ENCODE measurements at places on chromosomes 6 and 20. TPM values are rescaled to one million over a fixed set of nuclear protein-coding genes. Genes with fewer than 3 reads are reported as not detected.

Gene SPATA25
- total RNA-seq = 0.53 TPM

Gene TFAP2D
- total RNA-seq = not detected

Gene ANKRD6
- total RNA-seq = 9.6 TPM

Gene ZNF337
- 15.5 TPM for total RNA-seq

Gene ERVFRD-1
- not detected for total RNA-seq

Gene MAK
- 0.15 TPM for total RNA-seq

Gene MUC21
- not detected for total RNA-seq

Gene SLC17A1
- total RNA-seq = not detected

- DNase-seq = no peak
These were observed 124.3 kb upstream of the MLIP start for GRCh38 chr6:53986721-53987521.

DNA sequence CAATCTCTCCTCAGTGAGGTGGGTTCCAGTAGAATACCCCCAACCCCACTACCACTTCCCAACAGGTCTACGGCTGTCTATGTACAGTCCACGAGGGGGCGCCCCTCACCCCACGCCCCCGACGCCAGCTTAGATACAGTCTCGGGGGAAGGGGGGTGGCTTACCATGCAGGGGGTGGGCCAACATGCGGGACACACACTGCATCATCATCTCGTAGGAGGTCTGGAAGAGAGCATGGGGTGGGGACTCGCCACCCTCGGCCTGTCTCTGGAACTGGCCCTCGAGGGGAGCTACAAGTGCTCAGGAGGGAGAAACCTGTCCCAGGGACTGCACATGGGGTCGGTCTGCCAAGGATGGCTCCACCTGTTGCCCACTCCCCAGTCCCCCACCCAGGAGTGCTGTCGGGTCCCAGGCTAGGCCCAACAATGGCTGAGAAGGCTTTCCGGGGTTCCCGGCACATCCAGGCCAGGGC is 8.5 kb downstream of the MTCH1 start:
- no peak for DNase-seq

DNA sequence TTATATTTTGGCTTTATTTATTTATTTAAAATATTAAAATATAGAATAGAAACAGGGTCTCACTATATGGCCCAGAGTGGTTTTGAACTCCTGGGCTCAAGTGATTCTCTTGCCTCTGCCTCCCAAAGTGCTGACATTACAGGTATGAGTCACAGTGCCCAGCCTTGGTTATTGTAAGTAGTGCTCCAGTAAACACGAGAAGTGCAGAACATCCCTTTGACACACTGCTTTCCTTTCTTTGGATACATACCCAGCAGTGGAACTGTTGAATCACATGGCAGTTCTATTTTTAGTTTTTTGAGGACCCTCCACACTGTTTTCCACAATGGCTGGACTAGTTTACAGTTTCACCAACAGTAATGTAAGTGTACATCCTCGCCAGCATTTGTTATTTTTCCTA is 203.9 kb downstream of the PHF3 start:
- no peak for DNase-seq

- DNase-seq = no peak
These were observed 978 bp downstream of the AURKA start for GRCh38 chr20:56391037-56391436.

- DNase-seq = no peak
These were observed 76.5 kb downstream of the QKI start for GRCh38 chr6:163490826-163491577.

DNA sequence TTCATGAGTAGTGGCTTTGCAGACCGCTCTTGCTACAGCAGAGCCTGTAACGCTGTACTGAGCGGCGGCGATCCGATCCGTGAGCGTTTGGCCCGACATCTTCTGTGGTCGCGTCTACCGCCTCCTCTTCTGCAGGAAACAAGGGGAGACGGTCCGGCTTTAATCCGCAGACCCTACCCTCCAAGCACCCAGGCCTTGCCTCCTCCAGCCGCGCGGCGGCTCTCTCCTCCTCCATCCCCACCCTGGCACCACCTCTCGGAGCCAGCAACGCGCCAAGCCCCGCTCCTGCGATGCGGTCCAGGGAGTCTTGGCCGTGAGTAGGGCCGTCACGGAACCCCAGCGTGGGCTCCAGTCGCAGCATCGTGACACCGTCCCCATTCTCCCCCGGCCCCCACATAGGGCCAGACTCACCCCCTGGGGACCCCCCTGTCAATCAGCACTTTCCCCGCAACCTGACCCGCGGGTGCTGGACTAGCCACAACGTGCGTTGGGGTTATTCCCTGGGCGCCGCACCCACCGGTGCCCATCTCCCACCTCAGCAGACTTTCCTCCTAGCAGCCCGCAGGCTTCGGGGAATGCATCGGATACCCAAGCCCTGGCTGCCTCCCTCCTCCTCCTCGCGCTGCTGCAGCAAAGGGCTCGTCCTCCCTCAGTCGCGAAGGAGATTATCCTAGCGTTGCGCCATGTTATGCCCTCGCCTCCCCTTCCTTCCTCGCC is 914 bp downstream of the SNAP91 start:
- DNase-seq = no peak

GRCh38 chr20:44537993-44538392 is 16.1 kb upstream of the SERINC3 start:
- no peak for DNase-seq

DNA sequence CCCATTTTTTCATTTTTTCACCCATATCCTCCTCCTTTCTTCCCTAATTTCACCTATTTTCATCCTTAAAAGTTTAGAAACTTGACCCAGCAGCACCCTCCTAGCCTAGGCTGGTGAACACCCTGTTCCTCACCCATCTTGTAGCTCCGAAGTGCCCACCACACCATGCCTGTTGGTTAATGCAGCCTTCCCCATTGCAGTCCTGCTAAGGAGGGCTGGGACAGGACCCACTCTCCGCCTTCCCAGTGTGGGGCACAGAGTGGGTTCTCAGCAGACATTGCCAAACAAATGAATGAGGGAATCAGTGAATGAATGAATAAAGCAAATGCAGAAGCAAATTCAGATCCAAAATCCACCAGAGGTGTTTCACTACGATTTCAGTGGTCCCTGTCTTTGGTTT is 45.7 kb downstream of the CTCFL start:
- DNase-seq = peak; percentile 9

DNA sequence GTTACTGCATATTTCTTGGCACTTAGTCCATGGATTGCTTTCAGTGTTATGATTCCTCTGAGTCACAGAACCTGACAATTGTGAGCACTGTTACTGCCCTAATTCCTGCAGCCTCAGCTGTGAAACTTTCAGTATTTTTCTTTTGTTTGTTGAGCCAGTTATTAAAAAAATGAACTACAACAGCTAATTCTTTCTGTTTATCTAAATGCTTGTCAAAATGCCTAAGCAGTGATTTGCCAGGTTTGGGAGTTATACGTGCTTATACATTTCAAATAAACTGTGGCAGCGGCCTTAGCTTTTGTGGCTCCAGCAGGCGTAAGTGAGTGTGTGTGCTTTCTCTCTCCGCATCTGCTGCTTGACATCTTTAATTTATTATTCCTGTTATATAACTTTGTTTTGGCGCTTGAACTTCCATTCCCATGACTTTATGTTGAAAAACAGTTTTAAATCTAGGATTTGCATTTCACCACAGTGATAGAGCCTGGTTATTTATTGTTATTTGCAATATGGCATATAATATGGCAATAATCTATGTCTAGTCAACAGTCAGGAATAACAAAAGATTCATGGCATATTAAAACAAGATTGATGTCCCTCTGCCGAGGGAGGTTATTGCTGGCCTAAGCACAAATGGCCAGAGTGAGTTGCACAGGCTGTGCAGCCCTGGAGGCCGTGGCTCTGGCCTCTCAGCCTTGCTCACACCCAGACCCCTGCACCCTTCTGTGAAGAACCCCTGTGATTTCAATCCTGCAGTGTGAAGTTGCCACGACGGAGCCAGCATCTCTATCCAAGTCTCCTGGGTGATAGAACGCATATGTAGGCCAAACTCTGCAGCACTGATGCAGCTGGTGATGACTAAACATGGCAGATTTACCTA is 303.4 kb downstream of the THBS2 start:
- no peak for DNase-seq

DNA sequence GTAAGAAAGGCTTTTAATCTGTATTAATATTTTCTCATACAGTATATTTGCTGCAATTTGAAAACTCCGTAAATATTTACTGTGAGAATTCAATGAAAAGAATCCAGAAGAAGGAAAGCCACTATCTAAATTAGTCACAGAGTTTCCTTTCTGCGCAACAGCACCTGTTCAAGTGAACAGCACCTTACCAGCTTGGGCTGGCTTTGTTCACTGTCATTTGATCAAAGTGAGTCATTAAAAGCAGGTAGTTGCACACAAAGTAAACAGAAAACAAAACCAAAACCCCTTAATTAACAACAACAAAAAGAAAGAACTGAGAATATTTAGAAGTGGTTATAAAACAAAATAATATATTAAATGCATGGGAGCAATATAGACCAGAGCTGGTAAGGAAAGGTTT is 12.8 kb downstream of the SMLR1 start:
- DNase-seq = no peak

DNA sequence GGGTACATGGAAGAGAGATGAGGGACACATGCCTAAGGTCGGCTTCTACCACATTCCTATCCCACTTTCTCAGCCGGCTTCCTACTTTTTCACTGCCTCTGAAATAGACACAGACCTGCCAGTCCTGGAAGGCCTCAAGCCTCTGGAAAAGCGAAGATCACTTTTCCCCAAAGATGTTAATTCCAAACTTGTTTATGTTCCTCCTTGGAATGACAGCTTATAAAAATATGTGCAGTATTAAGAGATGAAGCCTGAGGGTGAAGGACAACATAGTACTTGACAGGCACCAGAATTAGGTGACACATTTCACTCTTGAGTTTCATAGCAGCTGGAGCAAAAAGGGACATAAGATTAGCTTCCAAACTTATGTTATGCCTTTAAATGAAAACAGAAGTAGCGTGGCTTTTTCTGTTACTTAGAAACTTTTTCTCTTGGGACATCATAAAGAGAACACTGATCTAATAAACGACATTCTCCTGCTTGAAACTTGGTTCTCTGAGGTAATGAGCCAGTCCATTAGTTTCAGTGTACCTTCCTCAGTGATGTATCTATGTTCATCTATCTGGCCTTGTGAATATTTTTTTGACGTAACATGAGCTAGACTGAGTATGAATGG is 25.3 kb downstream of the FOXO3 start:
- no peak for DNase-seq

Measured in activated B cell treated with CpG ODN at 0.5 μM for 24 hours (primary cell).